ENCODE measurements at places on chromosomes 13 and 19.
A peak's percentile ranks its signal among the peaks of the same experiment; 100 is the strongest.

DNA sequence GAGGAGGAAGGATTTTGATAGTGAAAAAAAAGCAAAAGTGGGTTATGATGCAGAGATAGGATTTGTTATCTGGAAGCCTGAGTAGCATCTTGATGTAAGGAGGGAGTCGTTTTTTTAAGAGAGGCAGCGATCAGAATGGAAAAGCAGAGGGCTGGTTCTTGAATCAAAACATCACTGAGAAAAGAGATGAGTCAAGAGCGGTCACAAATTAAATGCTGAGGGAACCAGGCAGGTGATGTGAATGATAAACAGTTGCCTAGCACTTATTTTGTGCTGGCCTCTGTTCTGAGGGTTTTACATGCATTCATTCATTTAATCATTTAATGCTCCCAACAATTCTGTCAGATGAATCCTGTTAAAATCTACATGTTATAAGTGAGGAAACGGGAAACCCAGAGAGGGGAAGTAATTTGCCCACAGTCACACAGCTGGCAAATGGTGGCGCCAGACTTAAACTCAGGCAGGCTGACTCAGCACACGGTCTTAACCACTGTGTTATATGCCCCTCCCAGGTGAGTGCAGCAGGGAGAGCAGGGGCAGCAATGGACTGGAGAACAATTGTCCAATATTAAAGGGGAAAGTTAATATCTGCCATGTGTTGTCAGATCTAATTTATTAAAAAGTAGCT, 21.4 kb downstream of the SIGLECL1 start:
- no peak for DNase-seq

DNA sequence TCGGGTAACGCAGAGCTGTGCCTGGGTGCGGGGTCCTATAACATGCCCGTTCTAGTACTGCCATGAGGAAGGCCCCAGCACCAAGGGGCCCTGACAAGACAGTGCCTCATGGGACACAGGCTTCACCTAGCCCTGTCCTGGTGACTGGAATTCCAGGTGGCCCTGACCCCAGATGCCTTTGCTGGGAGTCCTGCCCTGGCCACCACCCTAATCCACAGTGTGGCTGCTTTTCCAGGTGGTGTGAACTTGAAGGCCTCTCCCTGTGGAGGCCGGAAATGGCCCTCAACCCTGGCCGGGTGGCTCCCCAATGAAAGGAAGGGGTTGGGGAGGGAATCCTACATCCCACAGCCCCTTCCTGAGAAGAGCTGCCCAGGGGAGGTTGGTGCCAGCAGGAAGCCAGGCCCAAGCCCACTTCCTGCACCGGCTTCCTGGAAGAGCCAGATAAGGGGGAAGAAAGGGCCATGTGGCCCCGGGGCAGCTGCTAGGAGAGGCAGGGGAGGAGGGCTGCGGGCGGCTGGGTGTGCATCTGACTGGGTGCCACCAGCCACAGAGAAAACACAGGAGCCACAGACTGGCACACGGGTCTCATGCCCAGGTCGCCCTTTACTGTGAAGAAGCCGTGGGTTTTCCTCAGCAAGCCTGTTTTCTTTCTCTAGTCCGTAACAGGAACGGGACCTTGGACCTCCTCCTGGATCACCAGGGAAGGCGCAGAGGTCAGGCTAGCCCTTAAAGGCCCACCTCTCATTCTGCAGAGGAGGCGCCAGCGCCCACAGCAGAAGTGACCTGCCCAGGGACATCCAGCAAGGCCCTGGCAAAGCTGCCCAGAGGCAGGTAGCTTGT, 4.7 kb downstream of the LSM4 start:
- DNase-seq = no peak

DNA sequence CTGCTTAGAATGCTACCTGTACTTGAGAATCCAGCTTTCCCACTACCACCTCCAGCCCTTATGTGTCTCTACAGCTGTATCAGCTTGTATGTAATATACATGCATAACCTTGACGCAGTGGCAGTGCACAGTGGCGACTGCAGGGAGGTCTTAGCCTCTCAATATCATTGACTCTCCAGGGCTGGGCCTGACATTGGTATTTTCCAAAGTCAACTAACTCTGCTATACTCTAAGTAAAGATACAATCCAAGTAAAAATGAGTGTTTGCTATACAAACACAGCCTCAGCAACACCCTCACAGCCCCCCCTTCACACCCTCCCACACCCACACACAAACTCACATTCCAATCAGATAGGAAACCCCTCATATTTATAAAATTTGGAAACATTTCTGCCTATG, 6.7 kb upstream of the UBL3 start:
- DNase-seq = no peak

GRCh38 chr19:7706188-7706954, 4.4 kb upstream of the FCER2 start:
- DNase-seq = no peak

- no peak for DNase-seq
These were observed 21.2 kb downstream of the RCN3 start for GRCh38 chr19:49549045-49549444.

- DNase-seq = no peak
These were observed 41.3 kb upstream of the RCBTB2 start for GRCh38 chr13:48574041-48574796.

DNA sequence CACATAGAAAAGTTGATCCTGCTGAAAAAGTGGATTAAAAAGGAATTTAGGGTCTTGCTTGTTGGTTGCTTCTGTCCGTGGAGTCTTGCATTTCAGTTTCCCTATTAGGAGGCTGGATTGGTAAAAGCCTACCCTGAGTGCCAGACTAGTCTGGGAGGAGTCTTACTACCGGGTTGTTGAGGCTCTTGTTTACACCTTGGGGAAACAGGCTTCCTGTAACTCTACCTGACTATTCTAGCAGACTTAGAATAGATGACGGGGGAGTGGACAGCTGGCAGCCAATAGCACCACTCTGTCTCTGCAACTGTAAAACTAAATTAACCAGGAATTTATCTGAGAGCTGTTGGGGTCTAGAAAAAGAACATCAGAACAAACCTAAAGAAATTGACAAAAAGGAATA, 11.3 kb upstream of the MPHOSPH8 start:
- no peak for DNase-seq

GRCh38 chr19:48603001-48603400, 3.5 kb upstream of the SPACA4 start:
- no peak for DNase-seq

DNA sequence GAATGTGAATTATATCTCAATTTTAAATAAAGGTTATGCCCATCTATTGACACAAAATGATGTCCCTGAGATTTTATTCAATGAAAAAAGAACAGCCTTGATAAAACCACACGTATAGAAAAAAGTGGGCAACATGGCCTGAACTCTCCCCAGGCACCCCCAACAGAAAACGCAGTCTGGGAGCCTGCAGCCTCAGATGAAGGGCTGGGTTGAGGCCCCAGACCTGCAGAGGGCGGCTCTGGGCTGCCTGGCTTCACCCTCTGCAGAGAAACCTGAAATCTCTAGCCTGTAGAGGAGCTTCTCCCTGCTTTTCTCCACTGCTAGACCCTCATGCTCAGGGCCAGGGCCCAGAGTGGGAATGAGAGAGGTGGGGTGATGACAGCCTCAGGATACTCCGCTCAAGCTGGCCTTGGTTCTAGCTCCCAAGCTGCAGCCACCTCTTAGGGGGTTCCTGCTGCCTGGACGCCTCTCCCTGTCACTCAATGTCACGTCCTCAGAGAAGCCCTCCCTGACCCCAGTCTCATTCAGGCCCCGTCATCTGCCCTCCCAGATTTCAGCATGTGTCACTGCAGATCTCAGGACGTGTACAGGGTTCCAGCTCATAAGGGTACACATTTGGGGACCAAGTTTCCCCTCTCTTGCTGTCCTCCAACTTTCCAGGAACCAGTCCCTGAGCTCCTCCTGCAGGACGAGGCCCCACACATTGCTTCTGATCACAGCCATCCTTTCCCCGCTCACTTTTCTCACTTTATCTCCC, 1.8 kb downstream of the MBD3 start:
- DNase-seq = no peak

DNA sequence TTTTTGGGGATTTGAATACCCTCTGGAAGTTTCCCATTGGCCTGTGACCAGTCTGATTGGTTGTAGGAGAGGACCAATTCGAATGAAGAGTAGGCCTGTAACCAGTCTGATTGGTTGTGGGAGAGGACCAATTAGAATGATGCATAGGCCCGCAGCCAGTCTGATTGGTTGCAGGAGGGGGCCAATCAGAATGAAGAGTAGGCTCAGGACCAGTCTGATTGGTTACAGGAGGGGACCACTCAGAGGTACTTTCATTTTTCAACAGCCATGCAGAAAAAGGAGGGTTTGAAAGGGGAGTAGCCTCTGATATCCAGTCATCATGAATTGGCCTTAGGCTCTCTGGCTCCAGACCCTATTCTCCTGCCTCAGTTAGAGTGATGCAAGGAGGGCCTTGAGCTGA, 30.4 kb upstream of the SLC1A5 start:
- no peak for DNase-seq

DNA sequence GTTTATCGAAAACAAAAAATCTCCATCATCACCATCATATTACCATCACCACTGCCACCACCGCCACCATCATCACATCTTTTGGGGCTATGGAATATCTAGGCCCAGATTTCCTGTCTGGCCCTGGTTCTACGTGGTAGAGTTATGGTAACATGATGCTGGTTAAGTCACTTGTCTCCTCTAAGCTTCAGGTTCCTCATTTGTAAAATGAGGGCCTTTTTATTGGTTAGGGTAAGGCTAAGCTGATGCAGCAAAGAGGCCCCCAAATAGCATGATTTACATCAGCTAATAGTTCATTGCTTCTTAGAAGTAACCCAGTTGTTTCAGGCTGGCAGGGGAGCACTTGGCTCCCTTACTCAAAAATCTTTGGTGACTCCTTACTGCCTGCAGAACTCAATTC, 37.9 kb downstream of the PCDH8 start:
- no peak for DNase-seq

DNA sequence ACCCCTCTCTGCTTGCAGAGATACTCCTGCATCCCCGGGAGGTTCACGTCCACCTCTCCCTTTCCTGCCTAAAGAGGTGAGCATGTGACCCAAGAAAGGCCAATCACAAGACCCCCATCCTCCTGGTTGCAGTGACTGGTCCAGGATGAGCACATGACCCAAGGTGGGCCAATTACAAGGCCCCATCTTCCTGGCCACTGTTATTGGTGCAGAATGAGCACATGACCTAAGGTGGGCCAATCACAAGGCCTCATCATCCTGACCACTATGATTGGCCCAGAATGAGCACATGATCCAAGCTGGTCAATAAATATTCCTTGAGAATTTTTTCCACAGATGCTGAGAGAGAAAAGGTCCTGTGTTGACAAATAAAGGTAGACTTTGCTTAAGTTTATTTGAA, 350.7 kb downstream of the EFNB2 start:
- DNase-seq = no peak

DNA sequence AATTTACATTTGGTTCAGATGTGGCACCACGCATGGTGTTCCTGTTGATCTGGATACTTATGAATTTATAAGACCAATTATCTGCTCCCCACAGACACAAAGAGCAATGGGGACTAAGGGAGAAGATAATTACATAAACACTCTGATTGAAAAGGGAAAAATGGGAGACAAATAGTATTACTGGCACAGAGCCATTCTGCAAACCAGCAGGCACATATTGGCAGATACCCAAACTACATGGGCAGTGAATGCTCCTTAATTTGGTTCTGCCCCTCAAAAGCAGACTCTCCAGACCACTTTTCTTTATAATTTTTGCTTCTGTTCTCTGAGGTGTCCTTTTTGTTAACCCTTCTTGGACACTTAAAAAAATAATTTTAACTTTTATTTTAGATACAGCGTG, 1674.2 kb downstream of the PCDH9 start:
- DNase-seq = no peak

GRCh38 chr13:48210178-48210577, 22.8 kb upstream of the ITM2B start:
- peak; percentile 83 for DNase-seq

DNA sequence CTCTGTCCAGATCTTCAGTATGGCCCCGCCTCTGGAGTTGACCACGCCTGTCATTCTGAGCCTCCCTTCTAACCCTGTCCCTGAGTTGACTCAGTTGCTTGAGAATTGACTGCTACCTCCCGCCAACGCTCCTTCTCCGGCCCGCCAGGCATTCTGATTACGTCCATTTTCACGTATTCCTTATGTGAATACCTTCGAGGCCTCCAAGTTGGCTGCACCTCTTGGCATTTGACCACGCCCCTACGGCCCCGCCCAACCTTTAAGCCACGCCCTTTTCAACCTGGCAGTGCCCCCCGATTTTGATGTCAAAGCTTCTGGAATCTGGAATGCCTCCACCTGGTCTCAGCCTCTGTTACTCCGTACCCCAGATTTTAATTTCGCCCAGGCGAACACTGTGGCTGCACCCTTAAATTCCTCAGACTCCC, 1.7 kb upstream of the EML2 start:
- no peak for DNase-seq

DNA sequence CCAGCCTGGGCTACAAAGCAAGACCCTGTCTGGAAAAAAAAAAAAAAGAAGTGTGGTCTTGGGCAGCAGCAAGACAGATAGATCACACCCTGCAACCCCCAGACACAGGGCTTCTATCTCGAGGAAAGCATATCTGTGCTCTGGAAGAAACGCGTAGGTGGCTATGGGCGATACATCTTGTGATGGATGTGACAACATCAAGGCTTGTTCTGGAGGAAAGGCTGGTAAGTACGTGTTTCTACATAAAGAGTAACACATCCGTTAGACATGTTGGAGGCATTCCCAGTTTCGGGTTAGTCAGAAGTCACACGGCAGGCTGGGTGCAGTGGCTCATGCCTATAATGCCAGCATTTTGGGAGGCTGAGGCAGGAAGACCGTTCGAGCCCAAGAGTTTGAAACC, 6.6 kb upstream of the DHDH start:
- no peak for DNase-seq

DNA sequence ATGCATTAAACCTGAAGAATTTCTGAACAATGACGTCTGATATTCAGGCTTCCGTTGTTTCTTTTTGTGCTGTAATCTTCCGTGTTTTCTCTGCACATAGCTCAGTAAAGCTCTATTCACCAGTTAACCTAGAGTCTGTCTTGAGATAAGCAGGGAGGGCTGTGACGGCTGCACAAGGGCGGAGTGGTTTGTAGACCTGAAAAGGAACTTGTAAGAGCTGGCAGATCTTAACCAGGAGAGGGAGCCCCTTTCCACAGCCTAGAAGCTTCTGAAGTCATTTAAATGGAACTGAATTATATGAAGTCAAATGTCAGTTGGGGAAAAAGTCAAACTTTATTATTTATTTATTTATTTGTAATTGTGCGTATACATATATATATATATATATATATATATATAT, 27.5 kb downstream of the DPRX start:
- no peak for DNase-seq

Data from SIG-M5 (cell line).